ENCODE measurements at places on chromosomes 3 and 15.
A peak's percentile ranks its signal among the peaks of the same experiment; 100 is the strongest.

- DNase-seq: no peak
Observed at GRCh38 chr3:188339410-188340295, 185.7 kb downstream of the LPP start.

DNA sequence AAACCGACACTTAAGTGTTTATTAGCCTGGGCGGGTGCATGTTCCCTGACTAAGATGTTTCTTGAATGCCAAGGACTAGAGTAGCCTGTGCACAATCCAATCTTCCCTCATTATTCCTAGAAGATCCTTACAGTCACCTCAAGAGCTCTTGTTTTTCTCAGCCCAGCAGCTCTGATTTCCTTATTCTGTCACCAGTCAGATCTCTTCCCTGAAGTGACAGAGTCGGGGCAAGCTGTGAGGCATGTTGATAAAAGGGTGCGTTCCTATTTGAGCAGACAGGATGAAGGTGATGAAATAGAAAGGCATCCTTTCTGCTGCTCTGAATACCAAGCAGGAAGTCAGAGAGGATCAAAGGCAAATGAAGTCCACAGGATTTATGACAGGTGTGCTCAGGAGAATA is 125.6 kb upstream of the MCTP2 start:
- no peak for DNase-seq

GRCh38 chr3:170632780-170633179 is 46.9 kb upstream of the SLC7A14 start:
- DNase-seq: peak; percentile 45

GRCh38 chr3:186625600-186626042 is 12.8 kb downstream of the AHSG start:
- no peak for DNase-seq

GRCh38 chr15:63556246-63556645 is 40.9 kb upstream of the FBXL22 start:
- DNase-seq: no peak

DNA sequence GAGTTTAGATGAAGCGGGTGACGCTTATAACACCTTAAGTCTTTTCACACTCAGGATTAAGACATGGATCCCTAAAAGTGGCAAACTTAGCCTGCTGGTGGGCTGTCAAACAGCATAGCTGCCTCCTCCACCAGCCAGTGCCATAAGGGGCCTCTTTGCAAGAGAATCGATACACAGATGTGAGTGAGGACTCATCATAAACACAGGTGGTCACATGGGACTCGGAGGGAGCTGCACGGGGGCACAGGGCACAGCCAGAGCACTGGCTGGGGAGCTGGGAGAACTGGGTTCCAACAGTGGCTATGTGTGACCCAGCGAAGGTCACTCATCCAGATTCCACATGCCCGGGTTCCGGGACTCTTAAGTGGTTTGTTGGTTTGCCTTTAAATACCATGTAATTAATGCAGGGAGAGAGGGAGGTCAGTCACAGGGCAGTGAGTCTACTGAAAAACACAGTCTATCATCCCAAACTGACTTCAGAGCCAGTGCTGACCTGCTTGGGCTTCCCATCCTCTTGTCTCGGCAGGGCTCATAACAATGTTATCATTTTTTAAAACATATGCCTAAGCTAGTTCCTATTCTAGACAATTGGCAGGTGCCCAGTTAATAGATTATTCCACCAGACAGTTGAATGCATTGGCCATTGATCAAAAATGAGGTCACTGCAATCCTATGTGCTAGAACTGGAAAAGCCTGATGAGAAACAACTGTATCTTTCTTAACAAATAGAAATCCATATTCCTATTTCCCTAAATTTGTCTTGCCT is 51.8 kb downstream of the SLC12A8 start:
- DNase-seq: no peak

GRCh38 chr3:134372396-134373270 is 1.6 kb downstream of the AMOTL2 start:
- DNase-seq: no peak

DNA sequence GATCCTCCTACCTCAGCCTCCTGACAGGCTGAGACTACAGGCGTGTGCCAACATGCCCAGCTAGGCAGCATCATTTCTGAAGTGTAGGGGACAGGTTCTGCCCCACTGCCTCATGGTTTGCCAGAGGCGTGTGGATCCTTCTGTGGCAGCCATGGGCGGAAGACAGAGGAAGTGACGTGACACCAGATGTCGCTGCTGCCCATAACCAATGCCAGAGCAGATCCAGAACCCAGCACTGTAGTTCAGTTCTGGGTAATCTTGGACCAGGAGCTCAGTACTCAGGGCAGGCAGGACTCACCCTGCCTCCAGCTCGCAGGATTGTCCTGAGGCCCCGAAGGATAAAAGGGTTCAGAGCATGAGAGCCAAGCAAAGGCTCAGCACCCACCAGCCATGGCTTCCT is 8.2 kb downstream of the RBPMS2 start:
- no peak for DNase-seq

DNA sequence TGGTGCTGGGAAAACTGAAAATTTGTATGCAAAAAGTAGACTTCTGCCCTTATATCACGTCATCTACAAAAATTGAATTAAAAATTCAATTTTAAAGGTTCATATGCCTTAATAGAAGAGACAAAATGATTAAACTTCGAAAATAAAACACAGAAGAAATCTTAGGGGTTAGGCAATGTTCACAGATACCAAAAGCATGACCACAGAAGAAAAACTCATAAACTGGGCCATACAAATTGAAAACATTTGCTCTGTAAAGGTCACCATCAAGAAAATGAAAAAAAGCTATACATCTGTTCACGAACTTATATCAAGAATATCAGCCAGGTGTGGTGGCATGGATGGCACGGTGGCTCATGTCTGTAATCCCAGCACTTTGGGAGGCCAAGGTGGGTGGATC is 245.1 kb downstream of the PCCB start:
- DNase-seq: no peak

- no peak for DNase-seq
Observed at GRCh38 chr3:170458285-170458684, 39.6 kb downstream of the CLDN11 start.

DNA sequence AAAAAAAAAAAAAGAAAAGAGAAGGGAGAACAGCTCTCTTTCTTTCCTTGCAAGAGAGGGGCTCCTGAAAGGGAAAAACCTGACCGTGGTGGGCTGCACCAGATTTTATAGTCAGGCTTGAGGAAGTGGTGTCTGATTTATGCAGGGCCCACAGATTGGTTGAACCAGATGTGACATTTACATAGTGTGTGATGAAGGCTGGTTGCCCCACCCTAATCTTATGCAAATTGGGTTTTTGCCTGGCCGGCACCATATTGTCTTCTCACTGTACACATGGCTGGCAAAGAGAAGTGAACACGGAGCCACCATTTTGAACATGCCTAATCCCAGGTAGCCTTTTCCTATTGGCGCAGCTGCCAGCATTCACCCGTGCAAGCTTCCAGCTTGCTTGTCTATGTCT is 154.4 kb downstream of the OXSM start:
- DNase-seq: no peak

GRCh38 chr15:61479613-61480012 is 250.5 kb upstream of the RORA start:
- DNase-seq: no peak

DNA sequence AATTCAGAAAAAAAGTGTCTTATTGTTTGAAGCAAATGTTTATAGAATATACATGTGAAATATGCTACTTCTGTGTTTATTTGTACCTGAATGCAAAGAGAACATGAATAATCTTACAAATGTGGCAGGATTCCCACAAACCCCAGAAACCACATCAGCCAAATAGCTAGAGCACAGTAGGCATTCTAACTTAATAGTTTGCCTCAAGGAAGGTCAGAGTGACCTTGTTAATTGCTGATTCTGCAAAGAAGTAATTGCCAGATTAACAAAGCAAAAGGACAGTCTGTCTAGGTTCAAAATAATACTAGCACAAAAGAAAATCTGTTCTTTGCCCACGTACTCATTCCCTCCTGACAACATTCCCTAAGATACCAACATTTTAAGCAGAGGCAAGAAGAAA is 604.0 kb downstream of the PYDC2 start:
- no peak for DNase-seq
